Left renal cortex interstitium (tissue), 4 donors: ENCODE measurements at places on chromosomes 7 and 10. TPM values are rescaled to one million over a fixed set of nuclear protein-coding genes. Genes with fewer than 3 reads are reported as not detected.

Gene IGF2BP3
- 72.2 TPM for polyA plus RNA-seq

Gene TMED4
- 176 TPM for polyA plus RNA-seq

Gene UPK3B
- polyA plus RNA-seq = 2.2 TPM

Gene DENND2A
- polyA plus RNA-seq = 35.1 TPM

Gene GJD4
- polyA plus RNA-seq = 0.20 TPM

Gene PON1
- polyA plus RNA-seq = 0.79 TPM

Gene CXCL12
- polyA plus RNA-seq = 503 TPM

Gene AVPI1
- polyA plus RNA-seq = 4.1 TPM

Gene HHEX
- polyA plus RNA-seq = 8.9 TPM

Gene LRRTM3
- 5.4 TPM for polyA plus RNA-seq

Gene SEMA3A
- 15.9 TPM for polyA plus RNA-seq

Gene MACROH2A2
- polyA plus RNA-seq = 103 TPM

Gene SORCS1
- polyA plus RNA-seq = 16.7 TPM

Gene VPS41
- polyA plus RNA-seq = 80.1 TPM

Gene OGDHL
- polyA plus RNA-seq = 47.6 TPM

Gene ANKRD1
- polyA plus RNA-seq = 0.44 TPM

Gene ARHGAP22
- polyA plus RNA-seq = 1.4 TPM

Gene RNLS
- 21.2 TPM for polyA plus RNA-seq

Gene EPDR1
- polyA plus RNA-seq = 20.6 TPM

Gene MRC1
- 8.3 TPM for polyA plus RNA-seq

Gene EBF3
- polyA plus RNA-seq = 2.8 TPM

Gene NAT16
- polyA plus RNA-seq = 0.09 TPM

Gene ASB10
- 0.12 TPM for polyA plus RNA-seq

Gene DNAJC12
- polyA plus RNA-seq = 9.7 TPM

Gene HABP2
- polyA plus RNA-seq = 0.55 TPM

Gene SPDYE6
- 10.2 TPM for polyA plus RNA-seq

Gene UNCX
- polyA plus RNA-seq = 19.5 TPM

Gene GRM3
- 0.16 TPM for polyA plus RNA-seq

Gene CHST15
- 16.3 TPM for polyA plus RNA-seq

Gene SPDYE8
- 0.28 TPM for polyA plus RNA-seq

Gene LRRC17
- 64.1 TPM for polyA plus RNA-seq

Gene KNDC1
- polyA plus RNA-seq = 5.1 TPM

Gene GIMAP2
- polyA plus RNA-seq = 8.7 TPM

Gene CCM2
- polyA plus RNA-seq = 32.6 TPM

Gene SEM1
- 186 TPM for polyA plus RNA-seq

Gene SLC16A9
- polyA plus RNA-seq = 41.8 TPM

Gene CHAT
- polyA plus RNA-seq = not detected

Gene AS3MT
- polyA plus RNA-seq = 22.5 TPM

Gene GPR158
- polyA plus RNA-seq = 0.35 TPM

Gene VOPP1
- 63.5 TPM for polyA plus RNA-seq

Gene CALCR
- 0.91 TPM for polyA plus RNA-seq

Gene FXYD4
- polyA plus RNA-seq = 1.5 TPM

Gene GIMAP4
- 28.3 TPM for polyA plus RNA-seq

Gene TAS2R39
- not detected for polyA plus RNA-seq

Gene CNOT4
- 35.7 TPM for polyA plus RNA-seq

Gene EPO
- 0.17 TPM for polyA plus RNA-seq

Gene IFIT3
- polyA plus RNA-seq = 18.7 TPM

Gene MEIG1
- polyA plus RNA-seq = 1.6 TPM

Gene LRRD1
- 0.95 TPM for polyA plus RNA-seq

Gene TUBB8
- 0.96 TPM for polyA plus RNA-seq

Gene PPP1R9A
- polyA plus RNA-seq = 32.8 TPM

Gene TEX36
- not detected for polyA plus RNA-seq

Gene ZNF804B
- 0.14 TPM for polyA plus RNA-seq

Gene ELFN1
- polyA plus RNA-seq = 11.7 TPM

Gene CPA4
- 0.21 TPM for polyA plus RNA-seq

Gene SAP25
- polyA plus RNA-seq = 1.6 TPM

Gene CAV1
- 27.8 TPM for polyA plus RNA-seq

Gene ZNF33A
- polyA plus RNA-seq = 49.5 TPM

Gene ADRB1
- 0.14 TPM for polyA plus RNA-seq
